NCI-H446 (cell line): ENCODE measurements at places on chromosomes 7 and 10.

DNA sequence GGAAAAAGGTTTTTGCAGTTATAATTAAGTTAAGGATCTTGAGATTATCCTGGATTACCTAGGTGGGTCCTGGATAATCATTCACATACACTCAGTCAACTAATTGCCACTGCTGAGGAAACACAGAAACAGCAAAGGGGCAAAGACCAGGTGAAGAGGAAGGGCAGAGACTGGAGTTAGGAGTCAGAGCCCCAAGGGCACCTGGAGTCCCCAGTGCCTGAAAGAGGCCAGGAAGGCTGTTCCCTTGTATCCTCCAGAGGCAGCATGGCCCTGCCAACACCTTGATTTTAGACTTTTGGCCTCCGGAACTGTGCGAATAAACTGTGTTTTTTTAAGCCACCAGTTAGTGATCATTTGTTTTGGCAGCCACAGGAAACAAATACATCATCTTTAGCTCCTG is 24.6 kb downstream of the PRR15 start:
- no peak for DNase-seq

DNA sequence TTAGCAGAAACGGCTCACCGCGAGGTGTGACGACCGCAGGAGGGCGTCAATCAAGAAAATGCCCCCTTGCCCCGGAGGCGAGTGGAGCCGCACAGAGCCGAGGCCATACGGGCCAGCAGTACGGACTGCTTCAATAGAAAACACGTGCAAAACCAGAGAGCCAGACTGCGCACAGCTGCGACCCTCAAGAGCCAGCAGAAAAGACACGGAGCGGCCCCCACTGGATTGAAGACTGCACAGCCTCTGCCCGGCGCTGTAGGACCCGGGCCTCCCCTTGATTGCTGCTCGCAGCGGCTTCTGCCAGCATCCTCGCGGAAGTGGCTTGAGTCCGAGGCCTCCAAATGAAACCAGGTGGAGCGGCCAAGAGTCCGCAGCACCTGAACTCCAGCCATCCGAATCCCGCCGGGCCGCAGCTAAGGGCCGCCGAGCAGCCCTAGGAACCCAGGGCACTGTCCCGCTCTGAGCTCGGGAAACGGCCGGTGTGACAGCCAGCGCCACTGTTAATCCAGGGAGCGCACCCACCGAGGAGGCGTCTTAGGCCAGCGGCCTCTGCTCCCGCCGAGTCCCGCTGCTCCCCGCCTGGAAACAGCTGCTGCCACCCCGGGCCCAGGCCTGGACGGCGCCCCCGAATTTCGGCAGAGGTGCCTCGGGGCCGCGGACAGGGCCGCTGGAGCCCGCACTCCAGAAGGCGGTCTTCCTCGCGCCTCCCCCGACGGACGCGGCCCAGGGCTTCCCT is 660 bp upstream of the HHEX start:
- DNase-seq = no peak

- no peak for DNase-seq
Observed at GRCh38 chr7:36677769-36678437, 46.4 kb downstream of the AOAH start.

DNA sequence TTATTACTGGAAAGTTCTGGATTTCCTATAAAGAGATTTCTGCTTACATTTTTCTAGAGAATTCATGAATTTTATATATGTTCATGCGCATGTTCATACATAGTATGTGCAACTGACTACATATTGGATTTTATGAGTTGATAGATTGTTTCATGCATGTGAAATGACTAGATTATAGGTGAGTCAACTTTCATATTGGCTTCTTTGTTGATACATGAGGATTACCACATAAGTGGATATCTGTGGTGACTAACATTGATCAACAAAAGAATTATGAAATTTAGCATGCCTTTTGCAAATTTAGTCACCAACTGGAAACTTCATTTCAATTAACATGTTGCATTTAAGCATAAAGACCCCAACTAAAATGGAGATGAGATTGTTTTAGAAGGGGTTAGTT is 99.0 kb downstream of the GNAT3 start:
- DNase-seq = no peak

DNA sequence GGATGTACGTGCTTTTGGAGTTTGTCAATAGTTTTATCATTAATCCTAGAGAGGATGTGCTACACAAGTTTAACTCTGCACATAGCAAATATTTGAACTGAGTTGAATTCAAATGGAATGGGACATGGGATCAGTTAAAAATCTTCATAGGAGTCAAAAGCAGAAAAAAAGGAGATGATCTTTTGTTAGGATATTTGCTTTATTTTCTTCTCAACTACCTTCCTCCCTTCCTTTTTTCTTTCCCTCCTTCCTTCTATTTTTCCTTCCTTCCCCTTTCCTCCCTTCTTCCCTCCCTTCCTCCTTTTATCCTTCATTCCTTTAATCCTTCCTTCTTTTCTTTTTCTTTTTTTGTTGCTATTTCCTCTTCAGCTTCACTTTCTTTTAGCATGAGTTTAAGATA is 6.6 kb downstream of the PTPRZ1 start:
- DNase-seq = no peak

- DNase-seq = peak; percentile 39
Observed at GRCh38 chr10:5776881-5777197, 36.4 kb downstream of the GDI2 start.

GRCh38 chr7:2354939-2355704 is 495 bp downstream of the EIF3B start:
- no peak for DNase-seq

GRCh38 chr7:55019691-55020465 is 1.1 kb downstream of the EGFR start:
- no peak for DNase-seq

DNA sequence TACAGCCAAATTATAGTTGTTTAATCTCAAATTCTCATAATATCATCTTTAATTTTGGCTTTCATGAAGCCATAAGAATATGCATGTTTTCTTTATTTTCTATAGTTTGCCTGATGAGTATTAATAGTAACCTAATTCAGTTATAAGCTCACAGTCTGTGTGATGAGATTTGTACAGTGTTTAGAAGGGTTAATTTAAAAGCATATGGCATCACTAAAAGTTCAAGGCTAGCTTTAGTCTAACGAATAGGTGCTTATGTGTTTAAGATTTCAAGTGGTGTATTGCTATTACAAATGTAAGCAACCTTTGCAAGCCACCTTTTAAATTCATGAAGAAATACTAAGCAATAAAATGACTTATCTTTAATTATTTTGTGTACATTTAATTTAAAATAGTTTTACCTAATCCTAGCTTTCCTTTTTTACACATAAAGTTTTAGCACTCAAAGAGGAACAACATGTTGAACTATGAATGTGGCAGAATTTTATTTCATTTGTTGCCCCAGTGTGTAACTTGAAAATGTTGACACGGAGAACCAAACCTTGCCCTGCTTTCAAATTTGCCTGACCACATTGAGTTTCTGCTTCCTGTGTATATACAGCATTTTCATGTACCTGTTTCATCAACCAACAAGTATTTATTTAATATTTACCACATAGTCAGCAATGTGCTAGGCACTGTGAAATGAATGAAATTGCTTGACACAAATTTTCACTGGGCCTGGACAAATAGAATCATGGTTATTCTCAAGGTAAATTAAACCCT is 41.5 kb downstream of the TET1 start:
- DNase-seq = no peak

DNA sequence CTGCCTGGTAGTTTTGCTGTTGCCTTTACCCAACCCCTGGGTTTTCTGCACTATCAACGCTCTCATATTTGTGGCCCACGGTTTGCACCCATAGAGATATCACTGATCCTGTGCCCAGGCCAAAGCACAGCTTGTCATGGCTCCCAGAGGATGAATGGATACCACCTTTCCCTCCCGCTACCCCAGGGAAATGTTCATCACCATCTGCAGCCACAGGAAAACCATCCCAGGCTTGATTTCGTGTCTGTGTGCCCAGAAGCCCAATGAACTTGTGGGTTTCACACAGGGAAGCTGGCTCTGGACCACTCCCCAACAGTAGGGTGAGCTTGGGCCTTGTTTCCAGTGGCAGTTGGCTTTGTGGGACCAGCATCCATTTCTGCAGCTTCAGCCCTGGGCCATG is 143.1 kb upstream of the GDF10 start:
- DNase-seq = no peak

DNA sequence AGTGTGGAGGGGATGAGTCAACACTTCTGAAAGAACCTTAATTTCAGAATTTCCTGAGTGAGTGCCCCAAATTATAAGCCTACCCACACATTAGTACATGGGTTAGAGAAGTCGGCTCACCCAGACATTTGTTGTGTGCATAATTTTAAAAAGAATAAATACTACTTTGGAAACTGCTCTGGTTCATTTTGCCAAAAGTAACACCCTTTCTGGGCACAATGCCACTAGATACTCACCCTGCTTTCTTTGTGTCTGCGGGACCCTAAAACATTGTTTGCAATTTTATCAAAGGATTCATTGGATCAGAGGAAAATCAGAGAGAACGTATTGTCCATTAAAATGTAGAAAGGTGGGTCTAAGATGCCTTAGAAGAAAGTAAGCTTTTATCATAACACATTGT is 245.5 kb upstream of the NRP1 start:
- DNase-seq = no peak

DNA sequence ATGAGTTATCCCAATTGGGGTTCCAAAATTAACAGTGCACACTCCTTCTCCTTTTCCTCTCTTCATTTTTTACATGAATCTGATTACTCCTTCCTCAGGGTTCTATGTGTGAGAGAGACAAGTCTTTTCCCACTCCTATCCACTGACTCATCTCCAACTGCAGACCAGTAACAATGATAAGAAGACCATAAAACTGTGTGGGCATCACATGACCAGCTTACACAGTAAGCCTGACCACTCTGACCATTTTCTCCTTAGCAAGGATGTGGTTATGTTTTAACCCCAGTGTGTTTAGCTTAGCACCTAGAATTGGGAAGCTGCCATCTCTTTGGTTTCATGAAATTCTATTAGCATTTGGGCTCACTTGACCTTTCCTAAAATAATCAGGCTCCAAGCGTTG is 145.0 kb upstream of the CALCR start:
- DNase-seq = no peak

- DNase-seq = no peak
Observed at GRCh38 chr7:16915405-16915804, 33.6 kb upstream of the AGR3 start.

DNA sequence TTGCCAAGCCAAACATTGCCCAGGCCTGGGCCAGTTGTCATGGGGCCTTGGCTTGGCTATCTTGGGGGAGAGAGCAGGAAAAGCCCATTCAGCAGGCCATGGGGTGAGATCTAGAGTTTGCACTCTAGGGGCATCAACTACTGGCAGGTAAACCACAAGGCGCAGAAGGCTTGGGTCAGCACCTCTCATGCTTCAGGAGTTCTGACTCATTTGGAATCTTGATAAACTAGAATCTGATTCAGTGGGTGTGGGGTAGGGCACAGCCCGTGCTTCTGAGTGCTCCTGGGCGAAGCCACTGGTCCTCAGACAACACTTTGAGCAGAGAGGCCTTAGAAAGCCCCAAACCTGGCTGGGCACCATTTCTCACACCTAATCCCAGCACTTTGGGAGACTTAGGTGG is 81.1 kb downstream of the RGS10 start:
- DNase-seq = no peak

DNA sequence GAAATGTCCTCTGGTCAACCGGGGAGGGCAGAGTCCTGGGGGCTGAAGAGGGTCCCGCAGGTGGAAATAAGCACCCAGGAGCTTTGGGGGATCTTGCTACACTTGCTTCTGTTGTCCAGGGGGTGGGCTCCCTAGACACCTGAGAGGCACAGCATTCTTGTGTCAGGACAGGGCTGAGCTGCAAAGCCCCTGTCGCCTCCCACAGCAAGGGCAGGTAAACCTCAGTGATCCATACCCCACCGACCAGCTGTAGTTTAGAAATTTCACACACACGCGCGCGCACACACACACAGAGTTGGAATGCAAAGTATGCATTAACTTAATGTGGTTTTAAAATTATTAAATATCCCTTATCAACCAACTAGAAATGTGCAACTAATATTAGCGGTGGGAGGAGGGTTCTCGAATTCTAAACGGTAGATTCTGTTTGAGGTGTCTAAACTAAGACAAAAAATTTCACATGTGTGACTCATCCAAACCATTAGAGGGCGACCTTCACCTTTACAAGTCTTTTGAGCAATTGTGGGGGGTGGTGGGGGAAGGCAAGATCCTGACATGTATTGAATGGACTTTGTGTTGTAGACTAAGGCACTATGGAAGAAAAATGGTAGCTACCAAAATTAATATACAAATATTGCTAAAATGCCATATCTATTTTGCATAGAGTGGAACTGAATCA is 34.3 kb upstream of the PTF1A start:
- DNase-seq = no peak

GRCh38 chr7:69739931-69740431 is 141.7 kb downstream of the AUTS2 start:
- DNase-seq = peak; percentile 78

DNA sequence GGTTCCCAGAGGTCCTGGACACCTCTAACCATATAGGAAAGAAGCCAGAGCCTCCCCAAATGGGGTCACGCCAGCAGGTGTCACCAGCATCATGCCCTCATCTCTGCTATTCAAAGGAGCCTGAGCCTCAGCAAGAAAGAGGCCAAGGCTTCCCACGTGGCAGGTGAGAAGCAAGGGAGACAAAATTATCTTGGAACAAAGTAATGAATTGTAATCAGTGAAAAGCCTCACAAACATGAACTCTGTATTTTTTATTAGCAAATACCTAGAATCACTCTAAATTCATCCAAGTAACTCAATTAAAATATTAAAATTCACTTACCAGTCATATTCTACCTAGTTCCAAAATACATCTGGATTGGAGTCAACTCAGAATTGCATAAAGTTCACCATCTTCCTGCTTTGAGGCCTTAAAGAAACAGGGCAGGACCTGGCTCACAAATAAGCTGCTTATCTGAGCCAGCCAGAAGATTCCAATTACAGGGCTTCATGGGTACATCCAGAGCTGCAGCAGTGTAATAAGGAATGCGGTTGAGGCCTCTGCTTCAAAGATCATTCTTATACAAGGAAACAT is 68.7 kb downstream of the SGMS1 start:
- DNase-seq = no peak

DNA sequence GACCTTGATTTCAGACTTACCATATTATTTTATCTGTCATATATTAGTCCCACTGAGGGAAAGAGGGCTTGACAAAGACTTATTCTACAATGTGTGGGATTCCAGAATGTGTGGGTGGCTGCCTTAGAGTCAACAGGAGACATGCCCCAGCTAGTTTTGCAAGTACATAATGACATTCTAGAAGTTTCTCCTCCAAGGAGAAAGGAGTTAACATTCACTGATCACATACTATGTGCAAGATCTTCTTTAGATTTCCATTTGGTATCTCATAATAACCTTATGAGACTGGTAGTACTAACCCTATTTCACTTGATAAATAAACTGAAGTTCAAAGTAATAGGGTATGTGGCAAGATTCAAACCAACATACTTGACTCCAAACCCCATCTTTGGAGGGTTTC is 25.2 kb downstream of the IRF5 start:
- DNase-seq = no peak

DNA sequence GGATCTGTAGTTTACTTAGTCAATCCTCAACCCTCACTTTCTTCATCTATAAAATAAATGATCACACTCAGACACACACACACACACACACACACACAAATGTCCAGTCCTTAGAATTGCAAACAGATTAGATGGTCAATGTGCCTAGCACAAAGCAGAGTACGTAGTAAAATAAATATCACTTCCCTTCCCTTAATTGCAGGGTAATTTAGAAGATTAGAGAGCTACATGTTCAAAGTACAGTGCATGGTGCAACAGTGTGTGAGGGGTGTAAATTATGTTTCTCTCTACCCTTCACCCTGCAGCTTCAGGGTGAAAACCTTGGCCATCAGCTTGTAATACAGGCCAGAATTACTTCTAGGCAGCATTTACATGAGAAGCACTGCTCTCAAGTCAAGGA is 187.0 kb upstream of the GHITM start:
- no peak for DNase-seq

- peak; percentile 39 for DNase-seq
Observed at GRCh38 chr7:95686109-95686508, 86.2 kb upstream of the DYNC1I1 start.
